ELR (cell line): ENCODE measurements at places on chromosomes 2 and 18.

DNA sequence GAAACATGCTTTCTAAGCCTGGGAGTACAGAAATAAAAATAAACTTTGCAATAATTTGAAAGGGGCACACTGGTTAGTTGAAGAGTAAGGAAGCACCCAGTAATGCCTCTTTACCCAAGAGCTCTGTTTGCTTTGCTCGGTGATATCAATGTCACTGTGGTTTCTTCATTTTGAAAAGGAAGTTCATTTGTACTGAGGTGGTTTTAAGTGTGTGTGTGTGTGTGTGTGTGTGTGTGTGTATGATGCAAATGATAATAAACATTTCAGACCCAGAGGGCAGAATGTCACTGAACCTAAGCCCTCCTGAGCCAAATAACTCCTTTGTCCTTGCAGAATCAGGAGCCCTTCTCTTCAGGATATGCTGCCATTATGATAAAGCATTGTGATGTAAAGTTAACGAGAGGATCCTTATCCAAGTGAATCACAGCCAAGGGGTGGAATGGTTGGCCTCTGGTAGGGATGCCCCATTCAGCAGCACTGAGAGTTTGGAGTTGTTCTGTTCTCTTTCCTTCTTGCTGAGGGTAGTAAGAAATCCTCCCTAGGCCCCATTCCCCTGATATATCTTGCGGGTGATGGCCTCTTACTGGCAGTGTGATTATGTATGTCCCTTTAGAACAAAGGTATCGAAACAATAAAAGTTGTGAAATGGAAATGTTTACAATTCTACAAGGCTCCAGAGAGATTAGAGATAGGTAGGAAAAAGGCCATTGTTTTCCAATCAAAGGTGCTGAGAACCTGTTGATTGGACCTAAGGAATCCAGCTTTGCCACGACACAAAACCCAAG, 7.6 kb downstream of the ITGA6 start:
- DNase-seq, result no peak

GRCh38 chr2:1593371-1594122, 150.8 kb downstream of the PXDN start:
- peak; percentile 90 for DNase-seq

GRCh38 chr18:80200171-80200931, 47.0 kb downstream of the PARD6G start:
- no peak for DNase-seq

GRCh38 chr18:63293935-63294334, 25.6 kb downstream of the BCL2 start:
- DNase-seq, result no peak

DNA sequence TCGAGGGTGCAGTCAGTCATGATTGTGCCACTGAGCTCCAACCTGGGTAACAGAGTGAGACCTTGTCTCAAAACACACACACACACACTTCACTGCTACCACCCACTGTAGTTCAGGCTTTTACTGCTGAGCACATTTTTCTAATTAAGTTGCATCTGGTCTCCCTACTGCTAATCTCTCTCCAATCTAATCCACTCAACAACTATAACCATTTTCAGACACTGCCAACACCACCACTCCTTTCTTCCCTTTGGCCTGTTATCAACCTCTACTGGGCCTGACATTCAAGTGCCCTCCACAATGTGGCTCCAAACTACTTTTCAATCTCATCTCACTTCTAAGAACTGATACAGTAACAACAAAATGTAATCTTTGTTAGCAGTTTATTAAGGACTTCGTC, 44.8 kb downstream of the RMP24 start:
- DNase-seq, result no peak

DNA sequence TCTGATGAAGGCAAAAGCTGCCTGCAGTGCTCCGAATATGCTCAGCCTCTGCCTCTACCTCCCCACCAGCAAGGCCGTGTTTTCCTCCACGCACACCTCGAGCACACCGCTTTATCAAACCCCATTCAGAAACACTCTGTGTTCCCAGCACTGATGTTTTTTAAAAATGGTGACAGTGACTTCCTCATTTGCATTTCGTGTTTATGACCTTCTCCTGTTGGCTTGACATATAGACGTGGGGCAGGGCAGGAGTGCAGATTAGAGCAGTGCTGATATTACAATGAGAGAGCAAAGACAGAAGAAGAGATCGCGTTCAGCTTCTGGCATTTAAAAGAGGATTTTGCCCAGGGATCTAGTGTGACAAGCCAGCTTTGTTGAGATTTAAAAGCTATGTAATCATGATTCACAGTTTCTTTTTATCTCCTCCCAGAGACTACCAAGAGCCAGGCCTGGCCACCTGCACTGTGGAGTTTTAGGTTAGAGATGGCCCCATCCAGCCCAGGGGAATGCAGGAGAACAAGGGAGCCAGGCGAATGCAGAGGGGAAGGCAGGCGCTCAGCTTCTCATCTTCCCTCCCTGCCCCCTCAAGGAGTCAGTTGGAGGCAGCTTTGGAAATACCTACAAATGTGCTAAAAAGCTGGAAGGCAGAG, 61.5 kb upstream of the NEDD4L start:
- DNase-seq, result no peak

GRCh38 chr2:195590861-195591205, 66.2 kb upstream of the SLC39A10 start:
- DNase-seq, result no peak

DNA sequence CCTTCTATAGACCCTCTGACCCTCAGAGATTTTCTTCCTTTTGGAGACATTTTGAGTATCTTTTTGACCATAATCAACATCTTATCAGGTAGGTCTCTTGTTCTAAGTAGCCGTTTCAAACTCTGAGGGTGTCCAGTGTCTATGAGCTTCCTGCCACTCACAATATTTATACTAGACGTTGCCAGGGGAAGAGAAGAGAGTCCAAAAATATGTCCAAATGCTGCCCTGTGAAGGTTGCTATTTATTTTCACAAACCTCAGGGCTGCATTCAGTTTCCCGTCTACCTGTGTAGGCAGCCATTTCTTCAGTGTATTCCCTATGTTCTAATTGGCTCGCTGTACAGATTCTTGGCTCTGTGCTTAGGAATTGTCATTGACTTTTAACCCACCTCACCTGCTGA, 986 bp upstream of the DSG1 start:
- DNase-seq, result no peak

DNA sequence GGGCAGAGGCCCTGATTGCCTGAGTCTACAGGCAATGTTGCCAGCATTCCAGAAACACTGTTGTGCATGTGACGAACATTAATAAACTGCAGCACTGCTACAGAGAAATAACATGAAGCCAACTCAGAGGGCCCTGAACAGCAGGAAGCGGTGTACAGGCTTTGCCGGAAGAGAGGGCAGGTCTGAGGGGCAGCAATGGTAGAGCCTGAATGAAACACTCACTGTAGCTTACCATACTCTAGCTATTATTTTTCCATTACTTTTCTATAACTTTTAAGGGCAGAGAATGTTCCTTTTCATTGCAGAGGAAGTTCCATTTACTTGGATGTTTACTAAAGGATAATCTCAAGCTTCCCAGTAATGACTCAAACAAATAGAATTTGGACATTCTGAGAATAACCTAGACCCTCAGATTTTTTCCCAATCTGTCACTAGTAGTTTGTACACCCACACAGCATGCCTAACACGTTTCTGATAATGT, 150.4 kb downstream of the MTX2 start:
- peak; percentile 90 for DNase-seq

GRCh38 chr18:23283916-23284430, 148.7 kb downstream of the CABLES1 start:
- DNase-seq, result peak; percentile 90

DNA sequence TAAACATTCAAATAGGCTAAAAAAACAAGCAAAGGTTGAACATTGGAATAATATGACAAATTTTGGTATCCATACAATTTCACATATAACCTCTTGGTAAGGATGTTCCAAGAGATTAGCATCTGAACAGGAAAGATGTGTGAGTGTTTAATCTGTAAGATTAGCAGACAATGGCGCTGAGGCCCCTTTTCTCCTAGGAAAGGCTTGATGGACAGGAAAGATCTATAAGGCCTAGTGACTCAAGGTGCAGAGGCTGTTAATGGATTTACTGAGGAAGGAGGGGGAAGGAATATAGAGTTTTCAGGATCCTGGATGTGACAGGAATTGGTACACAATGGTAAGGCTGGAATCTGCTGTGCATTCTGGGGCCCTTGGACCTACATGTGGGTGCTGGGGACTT, 48.1 kb upstream of the SMAD2 start:
- no peak for DNase-seq

- no peak for DNase-seq
Measured at GRCh38 chr2:230779126-230779525, 66.5 kb downstream of the CAB39 start.

DNA sequence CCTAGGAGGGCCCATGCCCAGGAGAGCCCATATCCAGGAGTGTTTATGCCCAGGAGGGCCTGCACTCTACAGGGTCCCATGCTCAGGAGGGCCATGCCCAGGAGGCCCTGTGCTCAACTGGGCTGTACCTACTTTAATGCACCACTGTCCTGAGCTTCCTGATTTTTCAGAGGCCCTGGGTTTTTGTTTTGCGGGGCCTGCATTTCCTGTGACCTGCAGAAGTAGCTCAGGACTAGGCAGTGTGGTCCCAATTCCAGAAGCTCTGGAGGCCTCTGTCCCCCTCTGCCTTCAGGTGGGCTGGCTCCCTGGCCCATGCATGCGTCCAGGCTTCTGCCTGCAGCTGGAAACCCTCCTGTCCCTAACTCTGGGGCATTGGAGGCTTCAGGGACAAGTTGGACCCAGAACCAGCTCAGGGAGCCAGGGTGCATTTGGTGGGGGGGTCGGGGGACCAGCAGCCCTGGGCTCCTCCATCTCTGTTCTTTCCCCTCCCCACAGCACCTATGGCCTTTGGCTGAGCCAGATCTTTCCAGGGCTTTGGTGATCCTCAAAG, 10.8 kb downstream of the GPR35 start:
- DNase-seq, result no peak

DNA sequence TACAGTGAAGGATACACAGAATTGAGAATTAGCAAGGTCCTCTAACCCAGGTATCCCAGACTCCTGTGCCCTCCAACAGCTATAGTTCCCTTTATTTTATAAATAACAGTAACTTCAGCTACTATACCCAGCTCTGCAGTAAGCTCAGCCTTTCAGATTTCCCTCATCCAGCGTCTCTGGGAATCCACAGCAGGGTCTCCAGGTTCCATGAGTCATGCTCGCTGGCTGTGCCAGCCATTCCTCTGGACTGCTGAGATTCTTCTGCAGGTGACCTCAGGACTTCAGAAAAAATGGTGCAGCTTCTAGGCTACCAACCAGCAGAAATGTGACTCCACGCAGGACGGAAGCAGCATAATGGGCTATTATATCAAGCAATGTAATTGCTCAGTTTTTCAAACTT, 419.3 kb downstream of the ZNF516 start:
- no peak for DNase-seq

GRCh38 chr2:26675651-26676255, 16.8 kb upstream of the KCNK3 start:
- no peak for DNase-seq

- DNase-seq, result no peak
Measured at GRCh38 chr2:42098571-42099437, 51.0 kb downstream of the PKDCC start.

- peak; percentile 74 for DNase-seq
Measured at GRCh38 chr2:166419616-166419934, 43.8 kb upstream of the SCN9A start.

- no peak for DNase-seq
Measured at GRCh38 chr2:176639016-176639343, 369.7 kb downstream of the MTX2 start.

DNA sequence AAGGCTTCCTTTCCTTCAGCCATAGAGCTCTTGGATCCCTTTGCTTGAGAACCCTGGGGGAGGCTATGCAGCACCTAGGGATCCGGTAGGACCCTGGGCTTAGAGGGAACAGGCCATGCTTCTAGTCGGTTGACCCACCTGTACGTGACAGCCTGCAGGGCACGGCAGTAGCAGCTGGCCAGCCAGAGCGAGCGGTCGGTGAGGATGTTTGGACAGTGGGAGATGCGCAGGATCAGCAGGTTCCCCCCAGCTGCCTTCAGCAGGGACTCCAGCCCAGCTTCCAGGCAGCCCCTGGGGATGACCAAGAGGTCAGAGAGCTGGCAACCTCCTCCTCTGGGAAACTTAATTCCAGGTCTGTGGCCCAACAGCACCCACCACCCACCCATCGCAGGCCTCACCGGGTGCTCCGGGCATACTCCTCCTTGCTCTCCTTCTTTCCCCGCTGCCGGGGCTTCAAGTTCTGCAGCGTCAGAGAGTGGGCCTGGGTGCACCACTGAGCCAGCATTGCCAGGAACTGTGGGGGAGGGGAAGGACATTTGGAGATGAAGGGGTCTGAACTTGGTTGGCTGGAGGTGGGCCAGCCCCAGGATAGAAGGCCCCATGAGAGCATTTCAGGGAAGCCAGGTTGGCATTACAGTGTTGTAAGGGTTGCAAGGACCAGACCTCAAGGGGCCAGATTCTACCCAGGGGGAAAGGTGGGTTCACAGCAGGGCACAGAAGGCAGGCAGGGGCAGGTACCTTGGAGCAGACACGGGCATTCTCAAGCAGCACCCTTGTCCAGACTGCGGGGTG, 20.5 kb downstream of the FBXO41 start:
- DNase-seq, result no peak

DNA sequence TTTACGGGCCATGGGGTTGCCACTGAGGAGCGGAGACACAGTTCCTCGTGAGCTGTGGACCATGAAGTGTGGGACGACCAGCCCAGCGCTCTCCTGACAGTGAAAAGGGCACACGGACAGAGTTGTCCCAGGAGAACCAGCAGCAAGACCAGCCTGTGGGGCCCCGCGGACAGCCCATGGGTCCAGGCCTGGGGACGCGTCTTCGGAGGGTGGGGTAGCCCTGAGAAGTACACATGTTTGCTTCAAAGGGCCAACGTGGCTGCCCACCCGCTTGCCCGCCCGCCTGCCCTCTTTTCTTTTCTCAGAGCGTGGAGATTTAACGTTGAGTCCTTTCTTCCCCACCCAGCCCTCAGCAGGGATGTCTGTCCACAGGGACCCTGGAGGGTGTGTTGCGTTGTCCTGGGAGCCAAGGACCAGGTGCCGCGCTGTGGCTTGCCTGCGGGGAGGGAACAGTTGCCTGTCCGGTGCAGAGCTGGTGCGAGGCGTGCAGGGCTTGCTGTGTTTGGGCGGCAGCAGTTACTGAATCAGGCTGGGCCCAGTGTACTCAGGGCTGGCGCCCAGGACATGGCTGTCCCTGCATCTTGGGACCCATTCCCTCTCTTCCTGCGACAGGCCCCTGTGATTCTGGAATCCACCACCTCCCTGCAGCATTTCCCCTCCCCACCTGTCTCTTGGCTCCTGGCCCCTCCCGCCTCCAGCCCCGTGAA, 120.1 kb upstream of the HDAC4 start:
- DNase-seq, result no peak

- no peak for DNase-seq
Measured at GRCh38 chr18:45749918-45750689, 26.1 kb downstream of the SLC14A1 start.

DNA sequence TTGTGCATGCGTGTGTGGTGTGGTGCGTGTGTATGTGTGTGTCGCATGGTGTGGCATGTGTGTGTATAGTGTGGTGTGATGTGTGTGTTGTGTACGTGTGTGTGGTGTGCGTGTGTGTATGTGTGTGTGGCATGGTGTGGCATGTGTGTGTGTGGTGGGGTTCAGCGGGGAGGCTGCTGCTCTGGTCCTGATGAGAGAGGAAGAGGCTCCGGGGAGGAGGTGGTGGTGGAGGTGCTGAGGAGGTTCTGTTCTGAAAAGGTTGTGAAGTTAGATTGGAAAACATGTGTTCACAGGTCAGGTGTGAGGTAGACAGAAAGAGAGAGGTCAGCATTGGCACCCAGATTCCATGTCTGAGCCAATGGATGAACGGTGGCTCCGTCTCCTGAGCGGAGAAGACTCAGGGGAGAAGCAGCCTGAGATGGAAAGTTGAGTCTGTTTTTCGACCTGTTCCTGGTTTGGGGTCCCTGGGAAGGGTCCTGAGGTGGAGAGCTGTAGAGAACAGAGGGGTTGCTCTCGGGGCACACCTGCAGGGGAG, 67.2 kb upstream of the HDAC4 start:
- no peak for DNase-seq
